Large intestine (tissue), 12 donors: ENCODE measurements at places on chromosomes 1 and 21. TPM values are rescaled to one million over a fixed set of nuclear protein-coding genes. Genes with fewer than 3 reads are reported as not detected.

ITLN1 gene
- 452 TPM for polyA plus RNA-seq

AGT gene
- polyA plus RNA-seq = 191 TPM

WNT4 gene
- polyA plus RNA-seq = 2.2 TPM

CGN gene
- 145 TPM for polyA plus RNA-seq

CFAP141 gene
- not detected for polyA plus RNA-seq

DISC1 gene
- 2.4 TPM for polyA plus RNA-seq

GJA8 gene
- not detected for polyA plus RNA-seq

NOL9 gene
- polyA plus RNA-seq = 12.6 TPM

TMEM52 gene
- polyA plus RNA-seq = 18.5 TPM

TTC39A gene
- polyA plus RNA-seq = 19.2 TPM

DNAH14 gene
- 18.2 TPM for polyA plus RNA-seq

SH2D2A gene
- polyA plus RNA-seq = 5.3 TPM

AMY2A gene
- not detected for polyA plus RNA-seq

CHI3L2 gene
- 2.4 TPM for polyA plus RNA-seq

NR1I3 gene
- 13.1 TPM for polyA plus RNA-seq

CLCA1 gene
- 2,132 TPM for polyA plus RNA-seq

LMX1A gene
- polyA plus RNA-seq = 1.3 TPM

GSTM3 gene
- 132 TPM for polyA plus RNA-seq

GUCA2B gene
- polyA plus RNA-seq = 72.5 TPM

SNX7 gene
- 46.6 TPM for polyA plus RNA-seq

TCP10L gene
- 0.70 TPM for polyA plus RNA-seq

PDC gene
- polyA plus RNA-seq = 0.25 TPM

CLIC4 gene
- 70.3 TPM for polyA plus RNA-seq

ST6GALNAC3 gene
- polyA plus RNA-seq = 18.0 TPM

NTMT2 gene
- polyA plus RNA-seq = not detected

CDC7 gene
- 9.9 TPM for polyA plus RNA-seq

OR6K3 gene
- not detected for polyA plus RNA-seq

RPE65 gene
- 1.2 TPM for polyA plus RNA-seq

CR1L gene
- 0.45 TPM for polyA plus RNA-seq

F3 gene
- 66.7 TPM for polyA plus RNA-seq

PAPPA2 gene
- polyA plus RNA-seq = 1.4 TPM

ADORA3 gene
- polyA plus RNA-seq = 2.9 TPM

CCDC185 gene
- polyA plus RNA-seq = not detected

GJA9 gene
- polyA plus RNA-seq = 0.42 TPM

DIRAS3 gene
- polyA plus RNA-seq = 6.0 TPM

ARTN gene
- 1.4 TPM for polyA plus RNA-seq

RNF11 gene
- 80.0 TPM for polyA plus RNA-seq
